ENCODE measurements at places on chromosomes 3 and 15.

DNA sequence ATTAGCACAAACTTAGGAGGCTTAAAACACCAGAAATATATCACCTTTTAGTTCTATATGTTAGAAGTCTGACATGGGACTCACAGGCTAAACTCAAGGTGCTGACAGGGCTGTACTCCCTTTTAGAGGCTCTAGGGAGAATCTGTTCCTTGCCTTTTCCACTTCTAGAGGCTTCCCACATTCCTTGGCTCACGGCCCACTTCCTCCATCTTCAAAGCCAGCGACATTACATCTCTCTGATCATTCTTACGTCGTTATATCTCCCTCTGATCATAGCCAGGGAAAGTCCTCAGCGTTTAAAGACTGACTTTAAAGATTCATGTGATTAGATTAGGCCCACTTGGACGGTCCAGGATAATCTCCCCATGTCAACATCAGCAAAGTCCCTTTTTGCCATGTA, 166.3 kb downstream of the GREM1 start:
- no peak for DNase-seq

DNA sequence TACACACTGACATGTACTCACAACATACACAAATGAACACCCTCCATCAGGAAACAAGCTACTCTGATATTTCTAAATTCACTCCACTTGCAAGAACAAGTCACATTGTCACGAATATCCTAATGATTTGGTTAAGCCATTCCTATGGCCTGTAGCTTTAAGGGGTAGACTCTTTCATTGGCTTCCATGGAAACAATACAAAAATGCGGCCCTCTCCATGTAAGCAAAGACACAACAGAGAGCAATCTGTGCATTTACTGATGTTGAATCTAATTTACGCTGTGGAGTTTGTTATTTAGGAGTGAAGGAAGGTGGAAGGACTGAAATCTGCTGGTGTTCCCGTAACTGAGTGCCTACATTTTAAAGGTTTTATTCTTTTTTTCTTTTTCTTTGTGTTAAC, 114.5 kb downstream of the FMN1 start:
- no peak for DNase-seq

GRCh38 chr3:43043793-43044192, 62.1 kb downstream of the POMGNT2 start:
- DNase-seq, result no peak

DNA sequence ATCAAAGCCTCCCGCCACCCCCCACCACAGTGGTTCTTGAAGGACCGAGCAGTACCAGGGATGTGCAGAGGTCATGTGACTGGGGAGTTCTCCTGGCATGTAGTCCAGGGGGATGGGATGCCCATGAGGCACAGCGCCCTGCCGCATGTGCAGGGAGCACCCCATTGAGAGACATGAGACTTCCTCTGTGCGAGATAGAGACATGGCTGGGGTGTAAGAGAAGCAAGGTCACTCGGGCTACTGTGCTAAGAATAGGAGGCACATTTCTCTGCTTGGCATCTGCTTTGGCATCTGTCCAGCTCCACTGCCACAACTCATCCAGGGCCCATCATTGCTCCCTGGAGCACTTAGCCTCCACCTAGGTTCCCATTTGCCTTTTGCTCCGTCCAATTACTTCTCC, 2.4 kb upstream of the CYP1A1 start:
- DNase-seq, result no peak

DNA sequence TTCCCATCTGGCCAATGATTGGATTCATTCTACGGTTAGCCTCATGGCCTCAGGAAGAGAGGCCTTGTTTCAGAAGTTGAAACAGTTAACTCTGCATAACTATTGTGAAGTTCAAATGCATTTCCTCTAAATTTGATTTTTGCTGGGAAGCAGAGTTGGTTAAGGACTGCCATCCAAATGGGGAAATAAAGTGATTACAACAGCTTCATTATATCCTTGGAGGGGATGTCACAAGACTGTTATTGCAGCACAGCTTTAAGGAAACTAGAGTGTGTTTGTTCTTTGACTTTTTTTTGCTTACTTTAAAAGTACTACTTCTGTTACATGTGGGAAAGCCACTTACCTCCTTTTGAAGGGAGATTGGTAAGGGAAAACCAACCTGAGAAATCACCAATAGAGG, 164.8 kb downstream of the AKAP13 start:
- no peak for DNase-seq

- no peak for DNase-seq
Measured at GRCh38 chr15:68614286-68615035, 35.7 kb downstream of the CORO2B start.

DNA sequence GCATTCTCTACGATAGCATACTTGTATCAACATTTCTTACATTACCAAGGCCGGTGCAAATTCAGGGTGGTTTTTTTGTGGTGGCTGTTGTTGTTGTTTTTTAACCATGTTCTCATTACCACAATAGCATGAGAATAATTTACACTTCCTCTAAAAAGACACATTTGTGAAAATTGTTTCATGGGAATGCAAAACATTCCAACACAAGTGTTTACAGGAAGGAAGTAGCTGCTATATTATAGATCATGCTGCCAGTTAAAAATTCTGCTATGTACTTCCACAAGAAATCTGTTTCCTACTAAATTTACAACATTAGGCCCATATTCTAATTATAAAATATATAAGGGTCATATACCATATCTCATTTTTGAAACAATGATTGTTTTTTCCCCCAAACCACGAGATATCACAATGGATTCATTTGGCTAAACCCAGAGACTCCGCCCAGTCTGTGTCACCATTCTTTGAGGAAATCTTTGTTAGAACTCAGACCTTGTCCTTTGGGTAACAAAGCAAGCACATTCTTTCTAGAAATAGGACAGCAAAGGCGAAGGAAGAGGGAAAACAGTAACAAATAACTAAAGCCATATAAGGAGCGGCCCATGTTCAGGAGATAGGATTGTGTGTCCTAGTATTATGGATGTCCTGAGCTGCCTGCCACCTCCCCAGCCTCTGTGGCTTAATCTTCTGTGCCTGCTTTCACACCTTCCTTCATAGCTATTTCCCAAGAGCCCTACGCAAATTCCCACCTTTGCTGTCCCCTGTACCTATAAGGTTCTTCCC, 60.1 kb downstream of the UACA start:
- no peak for DNase-seq

DNA sequence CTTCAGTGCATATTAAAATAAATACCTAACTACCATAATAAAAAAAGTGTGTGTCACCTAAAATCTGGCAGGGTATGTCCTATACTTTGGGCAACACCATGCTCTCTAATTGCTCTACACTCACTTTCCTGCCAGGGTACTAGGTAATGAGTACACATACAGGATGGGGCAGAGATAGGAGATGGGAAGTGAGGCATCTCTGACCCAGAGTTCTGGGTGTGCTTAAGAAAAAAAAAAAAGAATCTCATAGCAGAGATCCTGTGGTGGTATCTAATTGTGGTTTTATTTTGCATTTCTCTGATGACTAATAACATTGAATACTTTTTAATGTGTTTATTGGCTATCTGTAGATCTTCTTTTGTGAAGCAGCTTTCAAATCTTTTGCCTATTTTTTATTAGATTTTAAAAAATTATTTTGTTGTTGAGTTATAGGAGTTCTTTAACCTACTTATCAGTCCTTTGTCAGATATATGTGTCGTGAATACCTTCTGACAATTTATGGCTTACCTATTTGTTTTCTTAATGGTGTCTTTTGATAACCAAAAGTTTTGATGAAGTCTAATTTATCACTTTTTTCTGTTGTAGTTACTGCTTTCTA, 48.0 kb downstream of the EEFSEC start:
- no peak for DNase-seq

- no peak for DNase-seq
Measured at GRCh38 chr3:195839260-195840010, 27.7 kb upstream of the MUC4 start.

GRCh38 chr3:193767353-193768069, 174.5 kb downstream of the OPA1 start:
- DNase-seq, result no peak

DNA sequence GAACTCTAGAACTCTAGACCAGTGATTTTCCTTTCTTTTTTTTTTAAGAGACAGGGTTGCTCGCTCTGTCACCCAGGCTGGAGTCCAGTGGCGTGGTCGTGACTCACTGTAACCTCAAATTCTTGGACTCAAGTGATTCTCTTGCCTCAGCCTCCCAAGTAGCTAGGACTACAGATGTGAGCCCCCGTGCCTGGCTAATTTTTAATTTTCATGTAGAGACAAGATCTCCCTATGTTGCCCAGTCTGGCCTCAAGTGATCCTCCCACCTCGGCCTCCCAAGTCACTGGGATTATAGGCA, 359.6 kb downstream of the SHQ1 start:
- no peak for DNase-seq

DNA sequence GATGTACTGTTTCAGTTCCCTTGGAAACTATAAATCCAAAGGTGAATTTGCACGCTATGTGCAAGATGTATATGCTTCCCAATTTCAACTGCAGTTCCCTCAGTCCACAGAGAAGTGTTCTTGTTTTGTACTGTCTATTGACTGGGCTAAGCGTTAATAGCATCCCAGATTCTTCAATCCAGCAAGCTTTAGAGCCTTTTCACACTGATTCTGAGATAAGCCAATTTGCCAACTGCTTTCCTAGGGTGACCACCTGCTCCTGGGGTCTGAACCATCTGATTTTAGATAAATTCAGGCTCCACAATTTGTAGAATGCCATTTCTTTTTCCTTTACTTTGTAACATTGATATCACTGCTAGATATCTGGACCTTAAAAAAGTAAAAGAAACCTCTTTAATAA, 340.1 kb downstream of the PTPRG start:
- no peak for DNase-seq

- DNase-seq, result no peak
Measured at GRCh38 chr3:187802203-187802927, 57.1 kb upstream of the BCL6 start.

GRCh38 chr15:69126054-69126469, 34.4 kb upstream of the GLCE start:
- DNase-seq, result no peak
